ENCODE measurements at places on chromosomes 1 and 21.

GRCh38 chr1:97366984-97367383 is 553.9 kb downstream of the DPYD start:
- no peak for DNase-seq

DNA sequence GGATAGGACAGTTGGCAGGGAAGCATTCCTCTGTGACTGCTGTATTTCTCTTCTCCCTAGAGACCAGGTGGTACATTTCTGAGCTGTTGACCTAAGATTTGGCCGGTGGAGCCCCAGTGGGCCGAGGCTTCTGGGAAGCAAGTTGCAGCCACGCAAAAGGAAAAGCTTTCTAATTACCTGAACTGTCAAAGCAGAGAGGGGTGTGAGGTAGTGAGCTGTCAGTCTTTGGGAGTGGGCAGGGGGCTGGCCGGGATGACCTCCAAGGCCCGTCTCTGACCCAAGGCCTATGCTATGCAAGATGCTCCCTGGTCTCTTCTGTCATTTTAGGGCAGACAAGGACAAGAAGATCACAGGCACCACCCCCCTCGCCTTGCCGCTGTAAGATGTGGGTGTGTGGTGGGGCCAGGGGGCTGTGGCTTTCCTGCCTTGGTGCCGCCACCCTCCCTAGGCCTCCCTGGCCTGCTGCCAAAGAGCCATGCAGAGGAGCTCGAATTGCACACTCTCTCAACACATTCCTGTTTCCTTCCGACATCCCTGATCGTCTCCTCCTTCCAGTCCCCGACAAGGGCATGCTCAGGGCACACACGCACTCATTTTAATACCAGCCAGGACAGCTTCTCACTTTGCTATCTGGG is 7.7 kb downstream of the PADI1 start:
- peak; percentile 58 for DNase-seq

- no peak for DNase-seq
Observed at GRCh38 chr1:222223010-222223409, 324.9 kb downstream of the HHIPL2 start.

DNA sequence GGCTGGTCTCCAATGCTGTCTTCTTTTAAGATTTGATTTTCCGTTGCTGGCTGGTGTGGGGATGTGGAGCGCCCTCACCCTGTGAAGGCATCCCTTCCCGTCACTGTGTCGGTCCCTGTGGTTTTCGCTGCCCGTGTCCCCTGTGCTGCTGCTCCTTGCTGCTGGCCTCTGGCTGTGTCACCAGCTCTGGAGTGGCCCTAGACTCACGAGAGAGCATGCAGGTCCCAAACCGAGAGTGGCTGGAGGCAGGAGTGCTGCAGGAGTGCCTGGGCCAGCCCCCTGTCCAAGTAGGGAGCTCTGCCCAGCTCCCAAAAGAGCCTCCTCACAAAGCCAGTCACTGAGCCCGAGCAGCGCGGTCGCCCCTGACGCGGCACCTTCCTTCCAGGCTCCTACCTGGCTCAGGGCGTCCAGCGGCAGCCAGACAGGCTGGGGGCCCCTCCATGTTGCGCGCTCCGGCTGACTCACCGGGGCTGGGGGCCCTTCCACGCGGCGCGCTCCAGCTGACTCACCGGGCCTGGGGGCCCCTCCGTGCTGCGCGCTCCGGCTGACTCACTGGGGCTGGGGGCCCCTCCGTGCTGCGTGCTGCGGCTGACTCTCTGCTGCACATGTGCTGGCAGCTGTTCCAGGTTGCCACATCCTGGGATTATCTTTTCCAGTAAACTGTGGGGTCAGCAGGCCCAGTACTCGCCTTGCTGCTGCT is 106.7 kb upstream of the COL6A1 start:
- DNase-seq = no peak

- DNase-seq = no peak
Observed at GRCh38 chr1:973459-974292, 7.4 kb downstream of the PLEKHN1 start.

DNA sequence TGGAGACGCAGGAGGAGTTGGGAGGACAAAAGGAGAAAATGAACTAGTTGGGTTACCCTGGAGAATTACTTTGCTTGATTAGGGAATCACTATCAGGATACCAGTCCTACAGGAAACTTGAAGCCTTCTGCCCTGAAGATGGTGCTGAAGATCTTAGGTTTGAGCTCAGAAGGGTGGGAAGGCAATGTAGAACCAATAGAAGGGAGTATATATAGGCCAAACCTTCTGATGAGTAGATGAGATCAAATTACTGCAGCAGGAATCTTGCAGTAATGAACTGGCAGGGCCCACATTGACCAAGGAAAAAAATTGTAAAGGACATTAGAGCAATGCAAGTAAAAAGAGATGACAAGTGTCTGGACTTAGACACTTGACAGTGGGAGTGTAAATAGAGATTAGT is 116.3 kb upstream of the CACYBP start:
- no peak for DNase-seq
